ENCODE measurements at places on chromosomes 7 and 10. TPM values are rescaled to one million over a fixed set of nuclear protein-coding genes. Genes with fewer than 3 reads are reported as not detected.

- no peak for DNase-seq
Measured at GRCh38 chr10:12062754-12063482, 5.8 kb upstream of the DHTKD1 start.

DNA sequence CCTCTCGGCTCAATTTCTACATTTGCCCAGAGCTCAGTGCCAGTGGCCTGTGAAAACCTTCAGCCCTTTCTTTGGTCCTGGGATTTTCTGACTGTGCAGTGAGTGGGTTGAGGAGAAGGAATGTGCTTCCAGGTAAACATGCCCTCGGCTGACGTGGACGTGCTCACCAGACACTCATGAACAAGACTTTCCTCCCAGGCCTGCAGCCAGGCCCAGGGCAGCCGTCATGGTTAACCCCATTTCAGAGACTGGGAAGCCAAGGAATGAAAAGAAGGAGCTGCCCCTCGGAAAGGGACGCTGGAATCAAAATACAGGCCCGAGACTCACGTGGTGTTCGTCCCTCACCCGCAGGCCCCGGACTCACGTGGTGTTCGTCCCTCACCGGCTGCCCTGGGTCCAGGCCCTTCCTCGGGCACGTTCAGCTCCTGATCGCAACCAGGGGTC, 8.8 kb upstream of the CALML5 start:
- no peak for DNase-seq

DNA sequence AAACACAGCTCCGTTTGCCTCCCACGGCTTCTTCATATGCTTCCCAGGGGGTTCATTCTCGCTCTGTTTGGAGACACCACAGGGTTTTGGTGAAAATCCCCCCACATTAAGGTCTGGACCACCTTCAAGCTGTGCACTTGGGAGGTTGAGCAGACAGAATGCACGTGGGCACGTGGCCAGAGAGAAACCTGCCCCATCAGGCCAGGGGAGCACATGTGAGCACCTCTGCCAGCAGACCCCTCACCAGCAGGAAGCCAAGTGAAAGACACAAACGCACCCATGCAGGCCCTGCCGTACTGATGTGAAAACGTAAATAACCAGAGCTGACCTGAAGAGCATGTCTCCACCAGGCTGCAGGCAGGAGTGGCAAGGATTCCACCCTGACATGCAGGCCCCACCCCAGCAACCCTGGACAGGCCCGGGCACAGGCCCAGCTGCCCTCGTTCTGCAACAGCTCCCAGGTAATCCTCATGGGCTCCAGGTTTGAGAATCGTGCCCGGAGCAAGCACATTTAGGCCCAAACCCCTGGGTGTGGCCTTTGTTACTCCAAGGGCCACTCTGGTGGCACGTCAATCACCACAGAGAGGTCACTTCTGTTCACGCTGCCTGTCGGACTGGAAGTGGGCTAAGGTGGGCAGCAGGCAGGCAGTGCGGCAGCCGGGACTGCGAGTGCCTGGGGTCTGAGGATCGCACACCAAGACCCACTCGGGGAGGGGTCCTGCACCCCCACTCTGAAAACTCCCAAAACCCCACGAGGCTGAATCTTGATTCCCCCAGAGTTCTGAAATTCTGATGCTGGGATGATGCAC, 184.4 kb downstream of the PTPRN2 start:
- no peak for DNase-seq

GRCh38 chr7:155527664-155528063, 18.7 kb downstream of the CNPY1 start:
- DNase-seq = no peak

GRCh38 chr10:6115824-6116350, 27.1 kb downstream of the RBM17 start:
- DNase-seq = no peak

The MRLN gene
- not detected for total RNA-seq

The FAM221A gene
- total RNA-seq = 8.7 TPM

The CRHR2 gene
- total RNA-seq = not detected

Measured in activated naive CD4-positive, alpha-beta T cell treated with anti-CD3 and anti-CD28 coated beads for 36 hours (primary cell).